ENCODE measurements at places on chromosomes 3 and 15.

DNA sequence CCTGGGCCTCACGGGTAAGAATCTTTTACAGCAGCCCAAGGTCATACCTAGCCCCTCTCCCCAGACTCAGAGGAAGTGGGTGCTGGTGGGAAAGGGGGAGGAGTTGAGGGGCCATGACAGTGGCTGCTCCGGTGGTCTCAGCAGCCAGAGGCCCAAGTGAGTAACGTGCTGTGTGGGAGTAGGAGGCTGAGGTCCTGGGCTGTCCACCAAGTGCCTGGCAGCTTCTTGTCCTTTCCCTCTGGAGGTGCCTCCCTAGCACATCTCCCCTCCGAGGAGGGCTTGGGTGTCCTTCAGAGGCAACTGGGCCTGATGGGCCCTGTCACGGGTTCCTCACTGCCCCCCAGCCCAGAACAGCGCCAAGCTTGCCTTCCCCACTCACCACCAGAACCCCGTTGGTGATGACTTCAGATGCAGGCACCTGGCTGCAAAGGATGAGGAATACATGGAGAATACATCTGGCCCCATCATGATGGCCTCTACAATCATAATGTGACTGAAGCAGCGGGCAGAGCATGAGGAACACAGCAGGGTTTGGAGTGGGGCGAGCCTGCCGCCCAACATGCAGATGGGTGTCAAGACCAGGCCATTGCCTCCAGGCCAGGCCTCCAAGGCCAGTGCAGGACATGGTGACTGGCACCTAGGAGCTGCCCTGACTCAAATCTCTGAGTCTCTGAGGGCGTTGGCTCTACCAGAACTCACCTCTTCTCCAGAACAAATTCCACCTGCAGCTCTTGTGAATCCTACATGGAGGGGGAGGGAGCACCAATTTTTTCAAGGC is 3.3 kb downstream of the PLA2G4F start:
- DNase-seq, result no peak

- no peak for DNase-seq
These were observed 46.1 kb downstream of the AMOTL2 start for GRCh38 chr3:134328147-134328591.

GRCh38 chr3:3066378-3066777 is 43.8 kb downstream of the IL5RA start:
- DNase-seq, result no peak

- DNase-seq, result no peak
These were observed 735 bp downstream of the CAMK1 start for GRCh38 chr3:9769012-9769411.

GRCh38 chr15:72168131-72168807 is 29.3 kb downstream of the GRAMD2A start:
- DNase-seq, result no peak

DNA sequence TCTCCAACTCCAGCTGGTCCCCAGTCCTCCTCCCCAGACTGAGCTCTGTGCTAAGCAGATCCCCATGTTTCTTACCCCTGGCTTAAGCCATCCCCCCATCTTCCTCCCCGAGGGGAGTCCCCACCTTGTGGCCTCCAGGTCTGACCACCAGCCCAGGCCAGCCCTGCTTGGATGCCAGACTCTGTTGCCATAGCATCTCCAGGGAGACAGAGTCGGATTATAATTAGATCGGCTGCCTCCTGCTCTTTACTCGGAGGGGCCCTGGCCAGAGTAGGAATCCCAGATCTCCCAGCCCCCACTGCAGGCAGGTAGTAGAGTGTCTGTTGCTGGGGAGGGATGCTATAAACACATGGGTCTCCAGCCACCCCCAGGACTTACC is 2.4 kb downstream of the KLHDC8B start:
- no peak for DNase-seq

GRCh38 chr3:187888701-187889100 is 143.4 kb upstream of the BCL6 start:
- no peak for DNase-seq

DNA sequence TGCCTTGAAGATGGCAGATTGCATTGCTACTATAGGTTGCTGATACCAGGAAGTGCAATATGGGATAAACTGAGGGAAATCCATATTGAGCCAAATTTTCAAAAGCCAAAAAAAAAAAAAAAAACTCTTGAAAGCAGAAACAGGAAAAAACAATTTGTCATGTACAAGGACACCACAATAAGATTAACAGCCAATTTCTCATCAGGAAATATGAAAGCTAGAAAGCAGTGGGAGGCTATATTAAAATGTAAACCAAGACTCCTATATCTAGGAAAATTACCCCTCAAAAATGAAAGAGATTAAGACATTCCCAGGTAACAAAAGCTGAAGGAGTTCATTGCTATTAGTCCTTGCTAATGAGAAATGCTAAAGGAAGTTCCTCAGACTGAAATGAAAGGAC is 462.8 kb upstream of the DPH6 start:
- no peak for DNase-seq

DNA sequence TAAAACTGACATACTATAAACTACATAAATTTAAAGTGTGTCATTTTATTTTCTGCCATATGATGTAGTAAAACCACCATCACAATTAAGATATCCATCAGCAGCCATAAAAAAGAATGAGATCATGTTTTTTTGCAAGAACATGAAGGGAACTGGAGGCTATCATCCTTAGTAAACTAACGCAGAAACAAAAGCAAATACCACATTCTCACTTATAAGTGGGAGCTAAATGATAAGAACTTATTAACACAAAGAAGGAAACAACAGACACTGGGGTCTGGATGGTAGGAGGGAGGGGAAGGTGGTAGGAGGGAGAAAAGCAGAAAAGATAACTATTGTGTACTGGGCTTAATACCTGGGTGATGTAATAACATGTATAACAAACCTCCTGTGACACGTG is 24.6 kb downstream of the CCDC14 start:
- DNase-seq, result no peak

DNA sequence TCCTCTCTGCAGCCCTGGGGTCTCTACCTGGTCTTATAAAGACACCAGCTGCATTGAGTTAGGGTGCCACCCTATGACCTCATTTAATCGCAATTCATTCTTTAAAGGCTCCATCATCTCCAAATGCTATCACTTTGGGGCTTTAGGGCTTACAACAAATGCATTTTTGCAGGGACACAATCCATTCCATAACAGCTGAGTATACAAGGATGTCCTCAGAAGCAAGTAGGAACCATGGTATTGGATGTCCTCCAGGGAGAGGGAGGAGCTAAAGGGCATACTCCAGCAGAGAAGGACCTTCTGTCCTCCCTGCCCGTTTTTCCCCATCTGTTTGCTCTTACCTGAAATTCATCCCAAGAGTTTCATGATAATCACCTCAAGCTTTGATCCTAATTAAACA is 30.3 kb downstream of the UMPS start:
- no peak for DNase-seq

Data from activated CD4-positive, alpha-beta T cell treated with anti-CD3 and anti-CD28 coated beads, Interleukin-2, amount 50 U/mL, for 1 hour (primary cell).